ENCODE measurements at places on chromosomes 2 and 18.

DNA sequence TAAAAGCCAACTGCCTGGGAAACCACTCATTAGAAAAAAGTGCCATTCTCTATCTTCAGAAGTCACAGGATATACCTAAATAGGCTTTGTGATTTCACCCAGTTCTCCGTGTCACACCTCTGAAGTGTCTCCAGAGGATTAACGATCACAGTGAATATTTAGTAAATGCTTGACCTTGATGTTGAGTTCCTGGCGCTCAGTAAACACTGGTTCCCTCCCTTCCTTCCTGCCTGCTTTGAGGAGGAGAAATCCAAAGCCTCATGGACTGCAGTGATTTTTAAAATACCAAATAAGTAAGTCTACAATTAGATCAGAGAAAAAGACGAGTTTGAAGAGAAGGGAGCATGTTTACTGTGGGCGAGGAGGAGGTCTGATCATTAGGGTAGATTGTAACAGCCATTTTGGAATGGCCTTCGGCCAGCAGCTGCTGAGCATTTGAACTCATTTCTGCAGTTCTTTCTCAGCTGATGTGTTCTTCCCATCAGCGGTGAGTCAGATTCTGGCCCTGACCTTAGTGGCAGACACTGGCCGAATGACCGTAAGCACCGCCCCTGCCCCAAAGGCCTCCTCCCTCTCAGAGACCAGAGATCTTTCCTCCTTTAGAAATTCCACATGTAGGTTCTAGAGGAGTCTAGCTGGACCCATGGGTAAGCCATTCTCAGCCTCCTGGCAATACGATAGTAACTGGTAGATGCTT is 62.1 kb upstream of the SLC16A14 start:
- peak; percentile 3 for DNase-seq

DNA sequence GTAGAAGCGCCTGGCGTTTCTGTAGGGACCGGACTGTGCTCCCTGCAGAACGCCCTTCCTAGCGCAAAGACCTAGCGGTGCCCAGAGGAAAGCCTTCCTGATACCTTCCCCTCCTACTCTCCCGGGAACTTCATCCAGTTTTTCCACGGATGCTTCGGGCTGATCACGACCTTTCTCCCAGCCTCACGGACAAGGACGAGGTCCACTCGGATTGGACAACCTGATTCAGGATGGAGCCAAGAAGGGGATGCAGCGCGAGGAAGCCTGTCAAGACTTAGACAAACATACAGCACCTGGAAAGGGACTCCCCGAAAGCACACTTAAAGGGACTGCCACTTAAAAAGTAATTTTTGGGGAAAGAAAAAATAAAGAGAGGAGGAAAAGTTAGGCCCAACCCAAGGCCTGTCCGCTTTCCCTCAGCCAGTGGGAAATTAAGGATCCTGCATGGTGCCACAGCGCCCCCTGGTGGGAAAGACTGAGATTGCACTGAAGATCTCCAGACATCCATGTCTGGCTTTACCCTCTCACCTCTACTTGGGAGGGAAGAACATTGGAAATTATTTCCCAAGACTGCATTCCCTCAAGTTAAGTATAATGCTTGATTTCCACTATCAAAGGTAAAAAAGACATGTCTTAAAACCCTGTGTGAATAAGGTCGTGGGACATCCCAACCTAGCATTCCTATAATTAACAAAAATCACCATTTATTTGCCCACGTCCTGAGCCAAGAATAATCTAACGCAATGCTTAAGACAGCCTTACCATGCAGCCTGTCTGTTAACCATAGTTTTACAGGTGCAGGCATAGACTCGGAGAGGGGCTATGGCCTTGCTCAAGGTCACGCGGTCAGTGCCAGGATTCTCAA is 13.4 kb upstream of the COPS8 start:
- peak; percentile 43 for DNase-seq

GRCh38 chr2:72913486-72914205 is 3.7 kb upstream of the EMX1 start:
- DNase-seq = no peak

GRCh38 chr2:219542931-219543595 is 546 bp downstream of the CHPF start:
- DNase-seq = no peak

DNA sequence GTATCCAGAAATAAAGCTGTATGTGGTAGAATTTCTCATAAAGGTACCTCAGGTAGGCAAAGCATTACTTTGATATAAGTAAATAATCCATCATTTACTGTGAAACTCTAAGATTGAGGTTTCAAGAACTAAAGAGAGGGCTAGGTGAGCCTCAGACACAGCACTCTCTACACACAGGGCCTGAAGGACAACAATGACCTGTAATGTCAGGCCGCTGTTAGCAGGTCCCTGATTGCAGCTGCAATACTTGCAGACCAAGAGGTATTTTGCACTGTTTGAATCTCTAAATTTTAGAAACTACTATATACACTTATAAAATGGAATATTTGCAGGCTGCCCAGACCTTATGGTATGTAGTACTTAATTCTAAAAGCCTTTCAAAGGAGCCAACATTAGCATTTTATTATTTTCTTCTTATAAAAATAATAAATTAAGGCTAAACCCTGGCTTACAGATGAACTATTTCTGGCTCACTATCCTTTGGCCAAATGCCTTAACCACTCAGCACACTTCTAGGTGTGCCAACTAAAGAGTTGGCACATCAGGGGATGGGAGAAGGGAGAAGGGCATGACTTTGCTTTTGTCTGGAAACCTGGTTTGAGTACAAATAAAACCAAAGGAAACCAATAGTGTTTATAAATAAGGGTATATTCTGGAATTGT is 66.7 kb upstream of the SLC39A10 start:
- DNase-seq = no peak

DNA sequence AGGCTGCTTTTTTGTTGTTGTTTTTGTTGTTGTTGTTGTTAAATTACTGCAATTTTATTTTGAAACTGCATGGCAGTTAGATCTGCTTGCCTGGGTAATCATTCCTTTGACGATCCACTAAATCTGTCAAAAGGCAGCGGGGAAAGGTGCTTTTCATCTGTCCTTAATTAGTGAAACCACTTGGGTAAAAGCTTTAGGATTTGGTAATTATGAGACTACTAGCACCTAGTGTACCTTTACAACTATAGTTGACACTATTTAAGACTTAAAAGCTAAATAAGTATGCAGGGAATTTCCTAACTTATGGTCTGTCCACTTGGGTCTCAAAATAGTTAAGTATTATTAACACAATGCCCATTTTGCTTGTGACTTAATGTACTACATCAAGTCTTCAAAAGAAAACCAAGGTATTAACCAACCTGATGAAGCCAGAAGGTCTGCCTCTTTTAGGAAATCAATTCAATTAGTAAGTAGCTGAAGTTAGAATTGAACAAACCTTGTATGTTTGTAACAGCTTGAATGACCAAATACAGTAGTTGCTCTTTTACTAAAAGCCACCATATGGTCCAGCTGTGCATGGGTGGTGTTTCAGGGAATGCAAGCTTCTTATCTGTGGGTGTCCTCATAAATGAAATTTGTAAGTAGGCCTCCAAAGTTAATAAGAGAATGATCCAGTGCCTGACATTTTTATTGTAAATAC is 44.8 kb downstream of the NAB1 start:
- no peak for DNase-seq

- DNase-seq = no peak
These were observed 8.1 kb downstream of the METTL21A start for GRCh38 chr2:207617011-207617671.

DNA sequence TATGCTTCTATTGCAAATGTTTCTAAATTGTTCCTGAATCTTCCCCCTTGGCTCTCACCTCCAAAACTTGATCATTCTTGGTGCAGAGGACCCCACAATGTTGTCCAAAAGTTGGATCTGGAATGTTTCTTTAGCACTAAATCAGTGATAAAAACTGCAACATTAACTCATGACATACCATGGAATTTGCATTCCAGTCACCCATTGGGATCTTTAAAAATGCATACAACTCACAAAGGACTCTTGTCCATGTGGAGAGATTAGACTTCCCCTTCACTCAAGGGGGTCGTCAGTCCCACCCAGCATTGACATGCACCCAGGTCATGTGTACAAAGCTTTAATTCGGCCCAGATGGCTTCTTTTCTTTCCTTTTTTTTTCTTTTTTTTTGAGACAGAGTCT is 169.3 kb downstream of the SETBP1 start:
- DNase-seq = no peak

DNA sequence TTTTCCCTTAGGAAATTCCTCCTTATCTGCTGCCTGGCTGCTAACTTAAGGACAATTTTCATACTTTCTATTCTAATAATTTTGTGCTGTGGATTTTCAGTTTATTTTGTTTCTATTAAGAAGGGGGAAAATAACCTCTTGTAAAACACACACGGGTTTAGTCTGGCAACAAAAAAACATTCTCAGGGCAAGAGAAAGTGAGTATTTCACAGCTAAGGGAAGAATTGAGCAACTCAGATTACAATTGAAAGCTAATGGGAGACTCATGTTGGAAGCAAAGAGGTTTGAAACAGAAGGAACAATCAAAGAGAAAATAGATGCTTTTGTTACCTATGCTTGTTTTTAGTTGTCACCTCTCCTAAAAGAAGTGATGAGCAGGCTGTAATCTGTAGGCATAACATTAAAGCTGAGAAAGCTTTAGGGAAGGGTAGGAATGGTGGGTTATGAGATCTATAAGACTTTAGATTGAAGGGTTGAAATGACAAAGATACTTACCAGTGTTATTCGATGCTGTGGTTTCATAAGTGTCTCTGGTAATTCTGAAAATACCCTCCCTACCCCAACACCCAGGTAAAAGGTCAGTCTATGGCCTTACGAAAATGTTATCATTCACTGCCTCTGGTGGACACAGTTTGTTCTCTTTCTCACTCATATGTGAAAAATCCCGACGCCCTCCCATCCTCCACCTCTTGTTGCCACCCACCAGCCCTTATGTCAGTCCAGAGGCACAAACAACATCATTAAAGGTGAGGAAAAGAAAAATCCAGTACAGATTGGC is 510.9 kb downstream of the TXNL1 start:
- no peak for DNase-seq

DNA sequence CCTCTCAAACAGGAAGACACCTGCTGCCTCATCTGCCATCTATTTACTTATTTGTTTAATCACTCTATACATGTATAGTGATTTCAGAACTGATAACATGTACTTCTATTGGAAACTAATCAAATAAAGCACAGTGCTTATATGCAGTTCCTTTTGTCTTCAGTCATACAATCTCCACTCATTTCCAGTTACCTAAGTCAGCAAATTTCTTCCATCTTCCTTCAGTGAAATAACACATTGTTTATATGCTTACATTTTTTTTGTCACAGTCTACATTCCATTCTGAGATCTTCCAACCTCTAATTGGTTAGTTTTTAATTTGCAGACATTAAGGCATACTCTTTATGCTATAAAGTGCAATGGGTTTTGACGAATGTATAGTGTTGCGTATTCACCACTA is 300.6 kb downstream of the NAPG start:
- DNase-seq = no peak

DNA sequence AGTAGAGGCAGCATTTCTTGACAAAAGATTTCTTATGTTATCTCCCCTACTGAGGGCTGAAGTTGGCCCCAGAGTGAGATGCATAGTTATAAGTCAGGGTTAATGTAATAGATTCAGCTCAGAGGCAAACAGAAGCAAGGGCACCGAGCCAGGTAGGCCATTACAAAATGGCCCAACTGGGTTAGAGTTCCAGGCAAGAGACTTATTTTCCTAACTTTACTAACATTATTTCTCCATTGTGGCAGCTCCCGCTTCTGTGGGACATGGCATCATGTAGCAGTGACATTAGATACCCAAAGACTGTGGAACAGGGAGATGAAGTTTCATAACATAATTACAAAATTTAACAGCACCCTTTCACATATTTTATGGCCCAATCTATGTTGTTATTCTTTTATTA is 27.1 kb downstream of the TSPYL6 start:
- DNase-seq = peak; percentile 0

DNA sequence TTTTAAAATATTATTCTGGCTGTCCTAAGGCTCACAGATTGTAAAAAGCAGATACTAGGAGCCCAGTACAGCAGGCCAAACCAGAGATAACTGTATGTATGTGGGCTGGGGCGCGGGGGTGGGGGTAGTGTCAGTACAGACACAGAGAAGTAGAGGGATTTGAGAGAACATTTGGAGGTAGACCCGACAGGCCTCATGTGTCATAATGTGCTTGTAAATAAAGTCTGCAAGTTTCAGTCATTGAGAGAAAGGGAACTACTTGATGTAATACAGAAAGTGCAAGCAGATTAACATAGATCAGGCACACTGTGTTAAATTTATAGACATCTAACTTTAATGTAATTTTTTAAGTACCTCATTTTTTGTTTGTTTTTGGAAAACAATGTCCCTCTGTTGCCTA is 7.4 kb upstream of the POLI start:
- no peak for DNase-seq

- DNase-seq = no peak
These were observed 9.4 kb downstream of the CYP26B1 start for GRCh38 chr2:72138011-72138881.

GRCh38 chr2:3753561-3753960 is 50.2 kb downstream of the DCDC2C start:
- no peak for DNase-seq

GRCh38 chr2:95048825-95049682 is 23.5 kb downstream of the MAL start:
- DNase-seq = no peak

GRCh38 chr2:23078784-23079434 is 306.1 kb upstream of the KLHL29 start:
- DNase-seq = peak; percentile 56

DNA sequence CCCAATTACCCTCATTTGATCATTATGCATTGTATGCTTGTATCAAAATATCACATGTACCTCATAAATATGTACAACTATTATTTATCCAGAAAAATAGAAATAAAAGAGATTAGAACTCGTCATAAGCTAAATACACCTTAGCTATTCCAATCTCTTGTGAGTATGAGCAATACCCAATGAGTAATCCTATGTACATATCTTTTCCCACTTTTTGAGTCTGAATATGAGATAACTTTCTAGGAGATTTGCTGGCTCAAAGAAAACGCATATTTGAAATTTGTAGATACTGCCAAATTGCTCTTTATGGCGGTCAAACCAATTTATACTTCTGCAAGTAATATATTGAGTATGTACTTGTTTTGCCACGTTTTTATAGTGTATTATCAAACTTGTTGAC is 24.1 kb downstream of the PRKD3 start:
- DNase-seq = no peak

DNA sequence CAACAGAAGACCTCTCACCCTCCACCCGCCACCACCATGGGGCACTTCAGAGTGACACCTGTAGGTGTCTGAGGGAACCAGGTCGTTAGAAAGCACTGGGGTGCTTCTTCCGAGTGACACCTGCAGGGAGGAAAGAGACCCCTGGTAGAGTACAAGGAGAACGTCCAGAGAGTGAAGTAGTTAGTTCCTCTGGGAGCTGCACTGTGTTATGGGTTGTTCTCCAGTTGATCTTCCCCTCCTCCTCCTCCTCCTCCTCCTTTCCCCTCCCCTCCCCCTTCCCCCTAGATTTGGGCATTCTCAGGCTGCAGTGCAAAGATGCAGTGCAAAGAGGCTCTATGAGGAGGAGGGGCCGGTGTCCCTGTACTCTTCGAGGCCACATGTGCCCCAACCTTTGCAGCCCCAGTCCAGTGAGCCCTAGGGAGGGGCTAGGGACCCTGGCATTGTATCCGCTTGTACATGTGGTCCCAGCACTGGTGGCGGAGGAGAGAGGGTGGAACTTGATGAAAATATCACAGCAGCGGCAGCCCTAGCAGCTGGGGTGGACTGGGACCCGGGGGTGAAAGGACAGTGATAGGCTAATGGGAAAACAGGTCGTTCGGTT is 850 bp downstream of the DNAJB2 start:
- DNase-seq = no peak
